ENCODE measurements at places on chromosomes 5 and 9.

- DNase-seq: peak; percentile 21
These were observed 5.8 kb downstream of the TMEM268 start for GRCh38 chr9:114616684-114617520.

DNA sequence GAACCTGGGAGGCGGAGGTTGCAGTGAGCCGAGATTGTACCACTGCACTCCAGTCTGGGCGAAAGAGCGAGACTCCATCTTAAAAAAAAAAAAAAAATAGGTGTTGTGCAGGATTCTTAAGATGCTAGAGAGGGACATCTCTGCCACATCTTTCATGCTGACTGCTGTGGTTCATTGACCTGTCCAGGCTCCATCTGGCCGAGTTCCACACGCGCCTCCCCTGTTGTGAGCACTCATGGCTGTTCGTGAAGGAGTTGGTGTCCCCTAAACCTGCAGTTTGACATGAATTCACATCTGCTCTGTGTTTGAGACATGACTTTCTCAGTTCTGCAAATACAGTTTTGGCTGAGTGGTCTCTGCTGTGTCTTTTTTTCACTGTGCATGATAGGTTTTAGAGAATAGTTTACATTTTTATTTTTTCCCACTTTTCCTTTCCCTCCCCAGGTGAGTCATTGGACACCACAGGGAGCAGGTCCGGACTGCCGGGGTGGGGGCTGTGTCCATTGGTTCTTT lies 5.3 kb downstream of the NXNL2 start:
- DNase-seq: no peak

DNA sequence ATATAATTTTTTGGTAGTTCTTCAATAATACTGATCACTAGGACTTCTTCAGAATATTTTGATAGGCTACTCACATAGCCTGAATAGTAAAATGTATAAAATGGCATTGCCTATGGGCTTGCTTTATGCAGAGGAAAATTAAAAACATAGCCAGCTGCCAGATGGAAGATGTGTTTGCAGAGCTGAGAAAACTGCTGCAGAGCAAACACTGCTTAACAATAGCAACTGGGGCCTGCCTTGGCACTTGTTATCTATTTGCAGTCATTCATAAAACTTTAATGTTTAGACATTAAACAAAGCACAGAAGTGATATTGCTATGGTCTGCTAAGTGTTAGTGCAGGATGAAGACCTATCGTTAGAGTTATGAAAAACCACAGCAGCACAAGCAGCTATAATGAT lies 151.5 kb upstream of the SMC2 start:
- peak; percentile 95 for DNase-seq

DNA sequence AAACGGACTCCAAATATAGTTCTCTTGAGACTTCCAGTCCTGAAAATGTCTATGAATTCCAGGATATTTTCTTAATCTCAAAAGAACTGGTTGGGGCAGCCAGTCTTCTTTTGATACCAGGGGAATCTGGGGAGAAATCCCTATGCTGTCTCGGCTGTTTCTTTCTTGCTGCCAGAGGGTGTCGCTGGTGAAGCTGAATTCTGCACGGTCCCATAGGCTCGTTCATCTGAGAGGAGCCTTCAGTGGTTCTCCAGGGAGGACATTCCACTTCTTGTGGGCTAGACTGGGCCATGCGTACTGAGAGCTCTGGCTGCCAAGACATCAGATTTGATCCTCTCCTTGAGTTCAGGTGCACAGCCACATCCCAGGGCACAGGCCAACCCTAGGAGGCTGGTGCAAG lies 155.0 kb upstream of the CLINT1 start:
- DNase-seq: no peak

DNA sequence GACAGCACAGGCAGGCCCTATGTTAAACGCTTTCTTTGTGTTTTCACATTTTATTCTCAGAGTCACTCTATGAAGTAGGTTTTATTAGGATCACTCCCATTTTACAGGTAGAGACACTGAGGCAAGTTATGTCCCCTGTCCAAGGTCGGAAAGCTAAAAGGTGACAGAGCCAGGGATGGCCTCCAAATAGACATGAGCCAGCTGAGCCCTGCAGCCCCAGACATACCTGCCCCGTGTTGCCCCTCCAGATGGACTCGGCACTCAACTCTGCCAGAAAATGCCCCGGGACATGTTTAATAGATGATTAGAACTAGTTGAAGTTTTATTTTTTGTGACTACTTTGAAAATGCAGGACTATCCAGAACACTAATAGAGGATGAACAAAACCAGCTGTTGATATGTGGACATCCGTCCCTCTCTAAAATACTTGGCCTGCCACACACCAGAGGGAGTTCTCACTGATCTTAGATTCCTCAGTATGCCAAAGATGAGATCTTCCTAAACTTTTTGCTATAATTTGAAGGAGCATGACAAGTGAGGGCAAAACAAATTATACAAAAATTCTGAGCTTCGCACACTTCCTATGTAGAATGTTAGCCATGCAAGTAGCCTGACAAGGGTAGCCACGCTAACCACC lies 258.6 kb upstream of the ADAMTS16 start:
- DNase-seq: no peak

DNA sequence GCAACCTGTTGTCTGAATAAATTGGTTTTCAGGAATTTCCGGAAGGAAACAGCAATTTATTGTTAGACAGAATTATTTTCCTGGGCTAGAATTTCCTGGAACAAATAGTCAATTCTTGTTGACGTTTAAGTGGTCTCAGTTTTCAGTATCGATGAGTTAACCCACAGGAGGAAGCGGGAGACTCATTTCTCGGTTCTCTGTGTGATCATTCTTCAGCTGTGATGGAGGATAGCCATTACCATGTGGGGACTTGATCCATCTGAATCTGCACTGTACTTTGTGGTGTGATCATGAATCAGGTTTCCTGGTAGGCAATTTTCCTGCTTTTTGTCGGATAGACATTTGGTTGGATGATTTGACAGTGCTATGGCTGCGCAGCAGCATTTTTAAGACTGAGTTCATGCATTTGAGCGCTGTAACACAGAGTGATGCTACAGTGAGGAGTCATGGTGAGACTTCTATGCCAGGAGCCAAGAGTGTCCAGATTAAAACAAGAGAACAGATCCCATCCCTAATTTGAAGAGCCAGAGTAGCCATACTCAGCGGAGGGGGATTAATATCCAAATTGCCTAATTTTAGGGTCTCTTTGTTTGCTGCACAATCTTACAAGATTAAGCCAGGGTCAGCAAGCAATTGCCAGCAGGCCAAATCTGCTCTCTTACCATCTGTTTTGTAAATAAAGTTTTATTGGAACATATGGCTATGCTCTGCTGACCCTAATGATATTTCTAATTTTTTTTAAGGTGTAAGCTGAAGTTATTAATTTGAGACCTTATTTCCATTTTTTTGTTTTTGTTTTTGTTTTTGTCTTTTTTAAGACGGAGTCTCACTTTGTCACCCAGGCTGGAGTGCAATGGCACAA lies 355.9 kb downstream of the RAB3C start:
- no peak for DNase-seq

GRCh38 chr5:166251786-166252185 lies 2039.7 kb upstream of the WWC1 start:
- DNase-seq: no peak

GRCh38 chr5:24643880-24644279 lies 898 bp downstream of the CDH10 start:
- no peak for DNase-seq

- DNase-seq: no peak
These were observed 21.0 kb downstream of the NIPBL start for GRCh38 chr5:36897616-36898015.

DNA sequence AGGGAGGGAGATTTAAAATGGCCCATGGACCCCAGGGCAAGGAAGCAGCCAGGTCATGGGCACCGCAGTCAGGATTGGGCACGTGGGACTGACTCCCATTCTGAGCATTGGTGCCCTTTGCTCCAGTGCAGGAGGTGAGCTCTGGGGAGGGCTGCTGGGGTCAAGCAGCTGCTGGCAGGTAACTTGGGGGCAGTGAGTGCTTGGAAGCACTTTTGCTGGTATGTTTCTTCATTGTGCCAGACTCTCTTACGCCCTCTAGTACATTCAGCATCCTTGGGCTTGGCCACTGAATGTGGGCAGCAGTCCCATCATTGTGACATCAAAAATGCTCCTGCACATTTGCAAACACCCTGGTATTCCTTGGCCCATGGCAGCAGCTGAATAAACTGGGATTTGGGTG lies 32.7 kb downstream of the PRRC2B start:
- no peak for DNase-seq

DNA sequence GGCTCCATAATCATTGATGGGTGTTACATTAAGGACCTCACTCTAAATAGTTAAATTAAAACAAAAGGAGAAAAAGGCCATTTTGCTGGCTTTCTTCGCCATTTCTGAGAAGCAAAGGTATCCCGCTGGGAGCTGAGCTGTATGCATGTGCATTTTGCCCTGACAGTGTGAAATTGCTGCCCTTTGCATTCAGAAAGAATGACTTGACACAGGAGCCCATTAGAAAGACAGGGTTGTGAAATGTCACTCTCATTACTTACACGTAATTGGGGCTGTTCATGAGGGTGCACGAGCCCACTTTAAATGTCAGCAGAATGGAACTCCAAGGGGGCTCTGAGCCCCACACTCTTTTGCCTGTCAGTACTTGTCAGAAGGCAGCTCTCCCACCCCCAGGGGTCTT lies 85.0 kb downstream of the SEMA4D start:
- no peak for DNase-seq

GRCh38 chr9:116274293-116274692 lies 120.7 kb downstream of the PAPPA start:
- no peak for DNase-seq

DNA sequence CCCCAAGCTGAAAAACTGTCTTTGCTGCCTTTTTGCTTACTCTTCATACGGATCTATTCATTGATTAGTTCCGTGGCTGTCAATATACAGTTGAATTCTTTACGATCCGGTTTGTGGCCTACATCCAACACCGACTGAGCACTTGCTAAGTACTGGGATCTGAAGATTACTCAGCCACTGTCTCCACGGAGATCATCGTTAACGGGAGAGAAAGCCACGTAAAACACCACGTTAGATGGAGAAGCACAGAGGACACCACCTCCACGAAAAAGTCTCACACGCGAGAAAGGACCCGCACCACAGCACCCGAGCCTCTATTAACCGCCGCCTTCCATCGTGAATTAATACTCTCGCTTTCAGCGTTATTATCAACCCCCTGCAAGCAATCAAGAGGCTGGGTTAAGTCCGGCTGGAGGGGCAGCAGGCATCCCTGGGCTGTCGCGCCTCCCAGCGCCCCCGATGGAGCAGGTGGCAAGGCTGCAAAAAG lies 650 bp downstream of the ELP1 start:
- peak; percentile 24 for DNase-seq

GRCh38 chr5:86756839-86757238 lies 139.1 kb downstream of the COX7C start:
- DNase-seq: no peak

- DNase-seq: no peak
These were observed 596.0 kb upstream of the ADAMTS16 start for GRCh38 chr5:4544049-4544670.

DNA sequence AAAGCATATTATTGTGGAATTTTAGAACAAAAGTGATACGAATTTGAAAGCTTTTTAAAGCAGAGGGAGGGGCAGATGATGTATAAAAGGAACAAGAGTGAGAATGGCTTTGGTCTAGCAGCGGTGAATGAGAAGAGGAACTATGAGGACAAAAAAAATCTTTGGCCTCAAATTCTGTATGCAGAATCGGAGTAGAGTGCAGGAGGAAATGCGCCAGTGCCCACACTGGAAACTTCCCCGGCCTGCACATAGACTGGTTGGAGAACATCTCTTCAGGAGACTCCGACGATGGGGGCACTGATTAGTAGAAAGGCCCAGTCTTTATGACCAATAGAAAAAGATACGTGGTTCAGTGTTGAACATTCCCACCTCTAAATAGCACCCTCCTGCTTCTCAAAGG lies 51.3 kb downstream of the SLC46A2 start:
- no peak for DNase-seq

DNA sequence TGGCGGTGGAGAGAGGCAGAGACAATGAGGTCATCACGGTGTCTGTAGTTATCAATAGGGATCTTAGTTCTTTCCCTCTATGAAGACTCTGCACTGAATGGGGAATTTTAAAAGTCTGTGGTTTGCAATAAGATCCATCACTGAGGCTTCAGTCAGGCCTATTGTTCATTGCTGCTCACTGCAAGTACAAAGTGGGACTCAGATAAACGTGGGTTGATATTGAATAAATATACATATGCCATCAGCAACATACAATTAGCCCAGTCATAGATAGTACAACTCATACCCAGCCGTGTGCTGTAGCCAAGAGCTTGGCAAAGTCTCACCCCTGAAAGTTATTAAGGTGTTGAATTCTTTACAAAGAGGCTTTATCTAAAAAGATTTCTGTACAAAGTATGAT lies 88.4 kb downstream of the ENC1 start:
- no peak for DNase-seq

GRCh38 chr9:113742878-113743277 lies 133.2 kb upstream of the ZNF618 start:
- no peak for DNase-seq

DNA sequence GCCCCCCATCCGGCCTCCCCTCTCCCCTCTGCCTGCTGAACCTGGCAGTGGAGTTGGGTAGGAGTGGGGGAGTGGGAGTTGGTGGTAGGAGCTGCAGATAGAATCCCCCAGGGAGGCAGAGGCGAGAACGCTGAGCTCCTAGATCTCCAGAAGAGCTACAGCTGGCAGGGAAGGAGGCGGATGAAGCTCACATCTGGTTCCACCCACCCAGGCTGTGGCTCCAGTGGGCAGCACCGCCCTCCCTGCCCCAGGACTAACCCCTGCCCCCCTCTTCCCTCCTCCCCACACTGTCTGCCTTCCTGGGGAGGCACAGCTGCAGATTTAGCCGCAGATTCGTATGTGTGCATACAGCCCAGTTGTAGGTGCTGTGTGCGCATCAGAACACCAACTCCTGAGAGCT lies 34.2 kb downstream of the C9orf50 start:
- no peak for DNase-seq

DNA sequence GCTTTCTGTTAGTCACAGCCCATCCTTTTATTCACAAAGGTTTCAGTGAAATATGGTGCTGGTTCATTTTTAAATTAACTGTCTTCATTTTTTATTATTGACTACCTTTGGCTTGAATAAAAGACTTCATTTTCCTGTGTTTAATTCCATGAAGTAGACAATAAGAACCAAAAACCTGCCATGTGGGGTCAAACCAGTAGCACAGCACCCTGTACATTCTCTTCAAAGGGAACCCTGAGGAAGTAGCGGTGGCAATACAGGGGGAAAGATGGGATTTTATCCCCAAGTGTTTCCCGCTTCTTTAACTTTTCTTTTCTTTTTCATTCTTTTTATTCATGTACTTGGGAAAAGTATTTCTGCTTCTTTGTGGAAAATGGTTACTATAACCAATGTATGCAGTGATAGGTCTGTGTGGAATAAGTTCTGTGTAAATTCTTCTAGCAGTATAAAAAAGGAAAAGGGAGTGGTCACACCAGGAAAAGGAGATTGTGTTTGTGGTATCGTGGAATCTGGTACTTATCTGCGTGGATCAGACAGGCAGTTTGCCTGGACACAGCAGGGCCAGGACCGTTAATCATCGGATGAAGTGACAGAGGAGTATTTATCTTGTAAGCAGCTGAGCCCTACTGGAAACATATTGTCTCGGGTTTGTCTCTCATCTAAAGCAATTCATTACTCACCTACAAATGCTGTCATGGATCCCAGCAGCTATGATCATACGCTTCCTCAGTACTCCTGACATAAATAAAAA lies 94.2 kb downstream of the PPIC start:
- peak; percentile 37 for DNase-seq

All from NCI-H345 (cell line).